ENCODE measurements at places on chromosomes 2 and 18.

DNA sequence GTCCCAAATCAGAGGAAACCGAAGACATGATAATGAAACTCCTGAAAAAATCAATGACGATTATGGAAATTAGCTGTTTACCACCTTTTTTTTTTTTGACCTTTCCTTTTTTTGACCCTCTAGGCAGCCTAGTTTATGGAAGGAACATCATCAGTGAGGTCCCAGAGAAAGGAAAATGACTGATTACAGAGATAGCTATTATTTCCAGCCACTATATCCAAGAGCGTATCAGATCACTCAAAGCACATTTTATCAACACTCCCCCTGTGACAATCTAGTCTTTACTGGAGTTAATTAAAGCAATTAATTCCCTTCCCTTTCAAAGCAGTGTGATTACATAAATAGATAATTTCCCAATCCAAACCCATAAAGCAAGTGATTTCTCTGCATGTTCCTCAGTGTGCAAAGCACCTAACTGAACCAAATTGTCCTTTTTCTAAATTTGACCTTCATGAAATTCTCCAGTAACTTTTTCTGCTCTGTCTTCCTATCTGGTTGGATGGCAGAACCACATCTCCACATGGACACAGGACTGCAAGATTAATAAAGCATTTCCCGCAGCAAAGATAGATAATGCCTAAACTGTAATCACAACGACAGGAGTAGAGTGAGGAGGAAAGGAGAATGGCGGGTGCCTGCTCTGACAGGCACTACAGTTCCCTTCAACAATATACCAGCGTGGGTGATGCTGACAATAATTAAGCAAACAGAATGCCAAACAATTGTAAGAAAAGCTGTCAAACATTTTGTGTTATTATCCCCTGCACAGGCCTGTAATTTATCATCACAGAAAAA lies 194.4 kb downstream of the SLC8A1 start:
- DNase-seq = no peak

DNA sequence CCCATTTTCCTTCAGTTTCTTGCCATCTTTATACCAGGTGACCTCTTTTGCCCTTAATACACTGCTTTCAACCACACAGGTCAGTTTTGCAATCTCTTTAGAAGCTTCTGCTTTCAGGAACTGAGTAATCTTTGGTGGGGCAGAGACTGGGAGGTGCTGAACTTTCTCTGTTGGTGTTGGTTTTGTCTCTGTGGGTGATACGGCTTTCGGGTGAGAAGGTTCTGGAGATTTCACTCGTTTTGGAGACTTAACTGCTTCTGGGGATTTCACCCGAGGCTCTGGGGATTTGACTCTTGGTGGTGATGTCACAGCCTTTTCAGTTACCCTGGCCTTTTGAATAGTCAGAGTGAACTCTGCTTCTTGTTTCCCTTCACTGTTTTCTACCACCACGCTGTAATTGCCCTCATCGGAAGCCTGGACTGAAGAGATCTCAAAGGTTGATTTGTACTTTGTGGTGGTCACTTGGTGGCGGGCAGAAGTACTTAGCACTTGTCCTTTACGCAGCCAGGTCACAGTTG lies 50.4 kb downstream of the PLEKHA3 start:
- no peak for DNase-seq

- no peak for DNase-seq
These were observed 66.3 kb upstream of the PSMD14 start for GRCh38 chr2:161241894-161242293.

DNA sequence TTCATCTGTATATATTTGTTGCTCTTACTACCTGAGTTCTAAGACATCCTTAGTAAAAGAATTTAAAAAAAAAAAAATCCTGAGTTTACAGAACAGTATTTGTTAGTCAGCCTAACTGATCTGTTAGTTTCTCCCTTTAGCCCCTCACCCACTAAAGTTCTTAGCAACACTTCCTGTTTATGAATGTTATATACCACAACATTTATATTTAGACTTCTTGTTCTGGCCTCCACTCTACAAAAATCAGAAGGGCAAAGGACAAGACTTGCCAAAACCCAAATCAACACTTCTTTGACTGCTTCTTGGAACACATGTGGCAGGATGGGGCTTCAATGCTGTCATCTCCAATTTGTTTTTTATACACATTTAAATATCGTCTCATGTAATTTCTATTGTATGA lies 71.1 kb downstream of the MGAT5 start:
- DNase-seq = no peak

- DNase-seq = no peak
These were observed 233.4 kb upstream of the MYT1L start for GRCh38 chr2:2564300-2565078.

DNA sequence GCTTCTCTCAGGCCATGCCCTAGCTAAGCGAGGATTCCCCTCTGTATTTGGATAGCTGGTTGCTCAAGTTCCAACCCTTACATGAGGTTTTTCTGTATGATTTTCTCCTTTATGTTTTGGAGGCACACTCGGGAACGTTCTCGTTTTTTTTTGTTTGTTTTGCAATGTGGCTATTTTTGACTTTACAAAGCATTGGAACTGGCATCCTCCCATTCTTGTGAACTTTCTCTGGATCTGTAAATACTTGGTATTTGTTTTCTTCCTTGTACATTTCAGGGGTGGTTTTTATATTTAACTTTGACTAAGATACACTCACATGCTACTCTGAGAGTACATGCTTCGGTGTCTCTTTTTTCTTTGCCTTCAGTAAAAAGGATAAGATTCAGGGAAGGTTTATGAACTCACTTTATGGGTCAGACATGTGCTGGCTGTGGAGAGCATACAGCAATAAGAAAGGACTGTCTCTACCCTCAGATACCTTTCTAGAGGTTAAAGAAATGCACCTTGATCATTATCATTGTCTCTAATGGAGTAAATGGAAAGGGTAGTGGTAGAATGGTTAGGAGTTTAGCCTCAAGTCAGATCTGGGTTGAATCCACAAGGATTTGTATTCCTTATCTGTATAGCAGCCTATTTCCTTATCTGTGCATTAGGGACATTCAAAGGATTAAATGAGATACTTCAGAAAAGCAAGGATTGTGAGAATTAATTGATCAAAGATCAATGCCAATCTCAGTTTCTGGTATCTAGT lies 61.9 kb downstream of the MEIS1 start:
- DNase-seq = no peak

- no peak for DNase-seq
These were observed 37.0 kb downstream of the IMMT start for GRCh38 chr2:86158286-86158685.

DNA sequence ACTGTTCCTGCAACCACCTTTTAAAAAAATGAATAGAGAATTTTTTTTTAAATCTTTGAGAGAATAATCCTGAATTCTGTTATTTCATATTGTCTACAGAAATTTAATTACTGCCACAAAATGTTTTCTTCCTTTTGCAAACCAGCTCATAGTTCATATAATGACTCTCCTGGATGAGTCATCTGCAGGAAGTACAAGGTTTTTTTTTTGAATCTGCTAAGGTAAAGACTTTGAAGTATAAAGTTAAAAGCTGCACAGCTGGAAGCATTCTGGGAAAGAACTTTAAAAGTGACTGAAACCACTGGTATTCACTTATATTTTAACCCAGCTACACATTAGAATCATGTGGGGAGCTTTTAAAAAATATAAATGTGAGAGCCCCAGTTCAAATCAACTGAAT lies 25.4 kb downstream of the SESTD1 start:
- DNase-seq = no peak
